B cell (primary cell): ENCODE measurements at places on chromosomes 16 and 17. TPM values are rescaled to one million over a fixed set of nuclear protein-coding genes. Genes with fewer than 3 reads are reported as not detected.
A peak's percentile ranks its signal among the peaks of the same experiment; 100 is the strongest.

- no peak for DNase-seq
Measured at GRCh38 chr16:88917146-88917914, 50.9 kb upstream of the PABPN1L start.

DNA sequence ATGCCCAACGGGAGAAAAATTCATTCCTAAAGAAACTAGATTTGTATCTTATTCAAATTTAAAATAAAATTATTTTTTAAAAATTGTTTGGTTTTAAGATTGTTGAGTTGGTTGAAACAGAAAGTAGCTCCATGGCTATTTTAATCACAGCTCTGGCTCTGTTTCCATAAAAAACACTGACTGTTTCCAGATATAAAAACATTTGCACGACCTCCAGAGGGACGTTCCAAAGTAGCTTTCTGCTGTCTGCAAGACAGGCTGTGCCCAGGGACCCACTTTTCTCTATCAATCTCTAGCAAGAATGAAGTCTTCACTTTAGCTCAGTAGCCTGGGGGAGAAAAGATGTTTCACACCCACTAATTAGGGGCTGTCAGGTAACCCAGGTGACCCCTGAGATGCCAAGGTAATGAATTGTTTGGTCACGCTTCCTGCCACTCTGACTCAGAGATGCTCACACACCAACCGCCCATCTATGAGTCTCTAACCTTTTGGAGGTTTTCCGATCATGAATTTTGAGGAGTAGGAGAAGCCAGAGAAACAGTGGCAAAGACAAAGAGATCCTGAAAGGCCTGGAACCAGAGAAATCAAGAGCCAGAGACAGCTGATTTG lies 220.1 kb upstream of the SOX9 start:
- no peak for DNase-seq

GRCh38 chr16:81841722-81842121 lies 62.6 kb downstream of the PLCG2 start:
- DNase-seq = peak; percentile 80

DNA sequence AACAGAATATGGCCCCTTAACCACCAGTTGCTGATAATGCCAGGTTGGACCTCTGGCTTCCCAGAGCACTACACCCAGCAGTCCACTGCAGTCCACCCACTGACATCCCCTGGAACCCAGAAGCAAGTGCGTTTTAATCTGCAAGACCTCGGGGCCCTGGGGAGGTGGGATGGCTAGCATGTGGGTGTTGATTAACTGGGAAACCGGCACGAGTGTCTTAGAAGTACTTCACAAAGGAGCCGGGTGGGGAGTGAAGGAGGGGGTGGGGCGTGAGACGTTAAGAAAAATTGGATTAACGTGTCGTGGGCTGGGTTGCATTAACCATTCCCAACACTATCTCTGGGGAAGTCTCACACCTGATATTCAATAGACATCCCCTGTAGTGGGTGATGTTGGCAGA lies 6.1 kb upstream of the HIC1 start:
- no peak for DNase-seq

CD300LF gene
- 1.1 and 1.2 TPM in 2 replicates for polyA plus RNA-seq

GPR139 gene
- not detected in 2 replicates for polyA plus RNA-seq

CORO1A gene
- 1,191 and 1,555 TPM in 2 replicates for polyA plus RNA-seq
